ENCODE measurements at places on chromosomes 3 and 15.

DNA sequence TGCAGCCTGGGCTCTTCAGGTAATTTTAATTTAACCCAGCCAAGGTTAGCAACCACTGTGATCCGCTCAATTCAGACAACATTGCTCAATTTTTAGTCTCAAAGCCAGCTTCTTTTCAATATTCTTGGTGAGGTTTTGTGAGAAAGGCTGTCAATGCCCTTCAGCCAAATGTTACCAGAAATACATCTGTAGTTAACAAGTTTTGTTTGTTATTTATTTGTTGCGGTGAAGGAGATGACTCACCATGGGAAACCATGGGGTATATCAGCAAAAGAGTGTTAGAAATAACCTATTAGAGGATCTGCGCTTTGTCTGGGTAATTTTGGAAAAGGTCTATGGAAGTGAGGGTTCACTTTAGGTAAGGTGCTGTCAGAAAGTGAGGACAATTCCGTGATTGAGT, 5.0 kb downstream of the SLC9C1 start:
- no peak for DNase-seq

GRCh38 chr3:191198932-191199331, at the start of gene OSTN:
Gene OSTN, plus strand, starts transcription at chr3:191199241. Its CDS starts 13,292 bp downstream, at chr3:191212533.
- DNase-seq, result no peak

GRCh38 chr3:18870074-18870640, 278.2 kb upstream of the KCNH8 start:
- DNase-seq, result no peak

GRCh38 chr3:27500035-27500434, 15.9 kb upstream of the SLC4A7 start:
- DNase-seq, result no peak

- DNase-seq, result no peak
Measured at GRCh38 chr3:126321490-126321889, 35.7 kb downstream of the KLF15 start.

DNA sequence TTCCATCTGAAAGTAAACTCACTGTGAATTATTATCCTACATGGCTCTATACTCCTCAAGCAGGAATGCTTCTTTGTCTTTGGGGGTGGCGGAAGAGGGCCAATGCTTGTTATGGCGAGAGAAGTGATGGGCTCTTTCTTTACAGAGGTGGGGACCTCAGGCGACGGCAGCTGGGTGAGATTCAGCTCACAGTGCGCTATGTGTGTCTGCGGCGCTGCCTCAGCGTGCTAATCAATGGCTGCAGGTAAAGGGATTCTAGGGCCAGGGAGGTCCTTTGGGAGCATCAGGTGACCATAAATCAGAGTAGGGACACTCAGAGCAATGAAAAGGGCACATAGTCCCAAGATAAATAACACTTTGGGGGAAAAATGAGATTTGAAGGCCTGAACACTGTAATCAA, 39.0 kb downstream of the ESYT3 start:
- no peak for DNase-seq

DNA sequence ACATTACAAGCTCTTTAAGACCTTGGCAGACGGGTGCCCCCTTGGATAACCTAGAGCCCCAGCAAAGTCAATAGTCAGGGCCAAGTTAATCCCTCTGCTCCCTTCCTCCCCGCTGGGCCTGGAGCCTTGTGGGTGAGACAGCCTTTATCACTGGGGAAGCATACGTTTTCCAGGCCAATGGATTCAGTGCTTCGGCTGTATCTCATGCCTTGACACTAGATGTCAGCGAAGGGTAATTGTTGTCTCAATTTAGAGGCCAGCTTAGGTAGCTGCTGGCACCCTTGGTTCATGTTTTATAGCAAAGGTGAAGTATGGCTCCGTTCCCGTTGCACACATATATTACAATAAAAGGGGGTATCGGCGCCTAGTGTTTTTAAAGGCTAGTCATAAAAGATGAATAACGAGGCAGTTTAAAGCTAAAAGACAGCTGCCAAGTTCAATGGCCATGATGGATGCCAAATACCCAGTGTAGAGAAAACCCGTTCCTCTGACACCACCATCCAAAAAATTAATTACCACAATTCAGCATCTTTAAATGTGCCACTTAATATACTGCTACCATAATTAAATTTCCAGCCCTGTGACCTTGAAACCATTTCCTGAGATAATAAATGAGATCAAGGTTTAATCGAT, 52.3 kb upstream of the BNIP2 start:
- peak; percentile 63 for DNase-seq

DNA sequence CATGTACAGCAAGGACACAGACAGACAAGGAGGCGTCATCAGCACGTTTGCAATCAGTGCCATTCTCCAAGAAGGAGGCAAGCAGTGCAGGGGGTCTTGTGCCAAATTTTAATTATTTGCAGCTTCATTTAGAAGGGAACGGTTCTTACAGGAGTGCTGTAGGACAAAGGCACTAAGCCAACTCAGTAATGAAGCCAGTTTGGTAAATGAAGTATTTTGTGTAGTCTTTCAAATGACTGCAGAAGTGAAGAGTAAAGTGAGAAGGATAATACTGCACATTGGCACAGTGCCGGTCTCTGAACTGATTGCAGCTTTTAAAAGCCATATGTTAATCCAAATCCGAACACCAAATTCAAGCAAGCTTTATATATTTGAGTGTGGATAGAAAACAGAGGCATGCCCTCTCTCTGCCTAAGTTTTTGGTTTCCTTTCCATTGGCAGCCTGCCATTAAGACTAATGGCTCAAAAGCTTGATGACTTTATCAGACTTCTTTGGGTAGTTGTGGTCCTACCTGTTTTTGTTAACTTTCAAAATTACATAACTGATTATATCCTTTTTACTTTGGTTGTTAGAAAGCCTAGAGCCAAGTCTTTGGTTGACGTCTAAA, 101.3 kb downstream of the SENP2 start:
- DNase-seq, result no peak

- no peak for DNase-seq
Measured at GRCh38 chr15:29379647-29380046, 110.0 kb upstream of the NSMCE3 start.

GRCh38 chr3:41574900-41575299, 375.6 kb downstream of the CTNNB1 start:
- DNase-seq, result peak; percentile 30

DNA sequence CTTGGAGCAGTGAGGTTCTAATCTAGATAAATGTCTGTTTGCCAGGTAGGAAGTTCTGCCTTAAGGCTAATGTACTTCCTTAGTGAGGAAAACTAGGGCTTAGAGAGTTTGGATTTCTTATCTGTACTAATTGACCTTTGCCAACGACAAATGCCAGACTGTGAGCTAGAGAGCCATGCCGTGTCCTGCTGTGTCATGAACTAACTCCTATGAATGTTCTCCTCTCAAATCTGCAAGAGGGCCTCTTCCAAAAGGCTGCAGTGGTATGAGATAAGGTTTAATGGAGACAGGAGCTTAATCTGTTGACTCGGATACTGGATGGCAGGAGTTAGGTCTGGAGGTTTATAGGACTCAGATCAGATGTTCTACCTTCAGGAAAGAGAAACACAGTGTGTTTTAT, 524.9 kb downstream of the NTRK3 start:
- DNase-seq, result no peak

DNA sequence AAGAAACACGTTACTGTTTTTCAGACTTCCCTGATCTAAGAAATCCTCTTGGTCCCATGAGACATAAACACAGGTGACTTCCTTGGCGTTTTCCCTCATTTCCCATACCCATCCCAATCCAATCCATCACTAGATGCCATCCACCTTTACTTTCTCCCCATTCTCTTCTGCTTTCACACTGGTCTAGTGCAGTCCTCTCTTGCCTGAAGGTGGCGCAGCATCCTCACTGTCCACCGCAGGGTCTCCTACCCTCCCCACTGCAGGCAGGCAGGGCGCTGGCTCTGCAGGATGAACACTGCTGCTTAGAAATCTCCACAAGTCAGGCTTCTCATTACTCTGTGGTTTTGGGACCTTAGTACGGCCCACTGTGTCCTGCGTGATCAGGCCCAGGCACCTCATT, 58.2 kb downstream of the RAB7A start:
- DNase-seq, result peak; percentile 69

DNA sequence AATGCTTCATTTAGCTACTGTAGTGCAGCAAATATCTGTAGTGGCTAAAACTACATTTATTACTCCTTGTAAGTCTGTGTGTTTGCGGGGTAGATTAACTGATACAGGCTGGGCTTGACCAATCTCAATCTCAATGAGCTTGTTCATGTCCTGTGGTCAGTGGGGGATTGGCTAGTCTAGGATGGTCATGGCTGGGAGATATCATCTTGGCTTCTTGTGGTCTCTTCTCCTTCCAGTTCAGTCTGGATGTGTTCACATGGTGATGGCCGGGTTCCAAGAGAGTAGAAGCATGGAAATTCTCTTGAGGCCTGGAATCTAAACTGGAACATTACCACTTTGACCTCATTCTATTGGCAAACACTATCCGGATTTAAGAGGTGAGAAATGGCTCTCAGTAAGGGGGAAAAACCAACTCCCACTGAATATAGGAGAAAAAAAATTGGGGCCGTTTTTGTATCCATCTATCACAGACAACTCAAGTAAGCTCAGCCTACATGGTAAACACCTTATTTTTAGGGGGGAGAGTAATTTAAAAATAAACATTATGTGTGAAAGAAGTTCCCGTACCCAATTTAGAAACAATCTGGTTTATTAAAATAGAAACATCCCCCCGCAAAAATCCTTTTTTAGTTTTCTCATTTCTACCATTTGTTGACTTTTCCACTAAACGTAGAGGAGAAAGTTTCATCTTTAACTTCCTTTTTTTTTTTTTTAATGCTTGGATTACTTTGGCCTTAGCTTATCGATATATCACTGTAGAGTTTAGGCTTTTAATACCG, 284.9 kb upstream of the TBC1D5 start:
- no peak for DNase-seq

DNA sequence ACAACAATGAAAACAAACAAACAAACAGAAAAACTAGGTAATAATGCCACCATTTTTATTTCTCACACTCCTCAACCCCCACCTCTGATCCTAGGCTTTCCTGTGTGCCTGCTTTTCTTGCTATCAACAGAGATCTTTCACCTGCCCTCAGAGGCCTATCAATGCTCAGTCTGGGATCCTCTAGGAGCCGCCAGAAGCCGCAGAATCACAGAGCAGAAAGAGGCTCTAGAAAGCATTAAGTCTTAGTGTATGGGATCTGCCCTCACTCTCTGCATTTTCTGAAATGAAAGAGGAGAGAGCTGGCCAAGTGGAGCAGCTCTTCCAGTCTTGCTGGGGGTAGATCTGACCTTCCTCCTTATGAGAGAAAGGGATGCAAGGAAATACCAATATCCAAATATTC, 306.8 kb downstream of the TUSC7 start:
- peak; percentile 14 for DNase-seq

- no peak for DNase-seq
Measured at GRCh38 chr15:83243634-83244033, 36.0 kb upstream of the HDGFL3 start.

DNA sequence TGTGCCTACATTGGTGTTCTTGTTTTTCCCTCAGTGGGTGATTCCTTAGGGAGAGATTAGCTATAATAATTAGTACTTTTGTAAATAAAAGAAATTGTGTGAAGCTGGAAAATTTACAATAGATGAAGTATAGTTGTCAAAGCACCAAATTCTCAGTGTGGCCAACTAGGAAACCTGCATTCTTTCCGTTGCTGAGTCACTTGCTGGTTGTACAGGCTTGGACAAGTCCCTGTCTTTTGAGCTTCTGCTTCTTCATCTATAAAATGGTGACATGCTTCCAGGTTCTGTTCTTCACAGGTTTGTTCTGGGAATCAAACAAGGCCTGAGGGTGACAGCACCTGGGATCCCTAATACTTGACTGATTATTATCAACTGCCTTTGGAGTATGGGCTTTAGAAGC, 184.1 kb upstream of the HES1 start:
- no peak for DNase-seq

DNA sequence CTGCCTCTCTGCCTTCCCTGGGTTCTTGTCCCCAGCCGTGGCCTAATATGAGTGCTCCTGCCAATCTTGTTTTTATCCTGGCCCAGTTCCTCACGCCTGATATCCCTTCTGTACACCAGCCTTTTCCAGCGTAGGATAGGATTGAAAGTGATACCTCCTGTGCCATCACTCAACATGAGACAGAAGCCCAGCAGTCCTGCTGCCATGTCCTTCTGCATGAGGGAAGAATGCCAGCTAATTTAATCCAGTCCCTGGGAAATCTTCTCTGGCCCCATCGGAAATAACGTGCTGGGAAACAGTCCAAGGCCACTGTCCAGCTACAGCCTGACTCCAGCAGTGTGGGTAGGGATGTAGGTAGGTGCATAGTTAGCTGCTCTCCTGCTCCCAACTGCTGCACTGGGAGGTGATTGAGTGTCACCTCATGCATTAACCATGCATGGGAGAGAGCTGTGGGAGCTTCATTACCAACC, 92.0 kb upstream of the TPM1 start:
- no peak for DNase-seq

- no peak for DNase-seq
Measured at GRCh38 chr3:158762701-158763100, 30.4 kb upstream of the RARRES1 start.

GRCh38 chr3:184630861-184631471, 69.4 kb downstream of the EPHB3 start:
- DNase-seq, result no peak

GRCh38 chr15:37777006-37777405, 157.4 kb upstream of the TMCO5A start:
- no peak for DNase-seq

- DNase-seq, result no peak
Measured at GRCh38 chr3:154122912-154123559, 1.8 kb downstream of the ARHGEF26 start.

GRCh38 chr15:29822100-29822683, at the start of gene TJP1:
Gene TJP1, minus strand, starts transcription at chr15:29822468. Its CDS starts 440 bp downstream, at chr15:29822028.
- DNase-seq, result peak; percentile 94

DNA sequence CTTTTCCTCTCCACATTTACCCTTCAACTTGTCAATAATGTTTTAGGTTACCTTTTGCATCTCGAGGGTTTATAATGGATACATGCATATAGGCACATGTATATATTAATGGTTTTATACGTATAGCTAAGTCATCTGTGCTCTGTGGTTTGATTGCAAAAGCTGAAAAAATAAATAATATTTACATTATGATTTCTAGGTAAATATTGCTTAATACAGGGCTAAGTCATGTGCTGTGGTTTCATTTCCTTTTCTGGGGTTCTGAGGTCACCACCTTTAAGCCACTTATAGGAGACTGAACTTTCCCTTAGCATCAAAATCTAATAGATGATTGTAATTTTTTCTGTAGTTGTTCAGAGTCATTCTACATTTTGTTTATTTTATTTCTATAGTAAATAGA, 33.1 kb downstream of the LPP start:
- DNase-seq, result no peak

DNA sequence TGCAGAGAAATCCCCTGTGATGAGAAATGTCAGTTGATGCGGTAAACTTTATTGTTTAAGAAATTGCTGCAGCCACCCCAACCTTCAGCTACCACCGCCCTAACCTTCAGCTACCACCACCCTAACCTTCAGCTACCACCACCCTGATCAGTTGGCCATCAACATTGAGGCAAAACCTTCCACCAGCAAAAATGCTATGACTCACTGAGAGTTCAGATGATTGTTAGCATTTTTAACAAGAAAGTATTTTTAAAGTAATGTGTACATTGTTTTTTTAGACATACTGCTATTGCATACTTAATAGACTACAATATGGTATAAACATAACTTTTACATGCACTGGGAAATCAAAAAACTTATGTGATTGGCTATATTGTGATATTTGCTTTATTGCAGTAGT, 30.0 kb downstream of the U2SURP start:
- no peak for DNase-seq

GRCh38 chr15:60044636-60045270, 40.6 kb downstream of the FOXB1 start:
- peak; percentile 47 for DNase-seq

GRCh38 chr3:9897408-9898372, 5.0 kb upstream of the IL17RE start:
- no peak for DNase-seq
